ENCODE measurements at places on chromosomes 1 and 21.

DNA sequence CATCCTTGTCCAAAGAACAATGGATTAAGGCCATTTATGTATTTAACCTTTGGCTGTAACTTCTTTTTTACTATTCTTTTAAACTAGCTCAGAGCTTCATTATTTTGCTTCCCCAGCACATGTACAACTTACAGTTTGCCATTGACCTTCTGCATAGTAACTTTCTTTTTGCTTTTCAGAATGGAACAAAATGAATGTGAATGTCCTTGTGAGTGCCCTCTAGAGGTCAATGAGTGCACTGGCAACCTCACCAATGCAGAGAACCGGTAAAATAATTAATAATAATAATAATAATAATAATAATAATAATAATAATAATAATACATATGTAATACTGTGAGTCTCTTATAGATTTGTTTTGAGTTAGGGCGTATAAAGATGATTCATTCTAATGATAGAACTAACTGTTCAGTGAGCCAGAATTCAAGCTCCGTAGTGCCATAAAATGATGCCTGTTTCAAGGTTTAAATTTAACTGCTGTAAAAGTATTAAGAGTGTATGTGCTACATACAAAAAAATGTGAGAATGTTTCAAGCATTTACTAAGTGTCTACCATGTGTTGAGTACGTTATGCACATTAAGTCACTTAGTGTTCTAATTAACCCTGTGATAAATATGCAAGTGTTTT, 69.0 kb upstream of the RAVER2 start:
- DNase-seq: peak; percentile 12

DNA sequence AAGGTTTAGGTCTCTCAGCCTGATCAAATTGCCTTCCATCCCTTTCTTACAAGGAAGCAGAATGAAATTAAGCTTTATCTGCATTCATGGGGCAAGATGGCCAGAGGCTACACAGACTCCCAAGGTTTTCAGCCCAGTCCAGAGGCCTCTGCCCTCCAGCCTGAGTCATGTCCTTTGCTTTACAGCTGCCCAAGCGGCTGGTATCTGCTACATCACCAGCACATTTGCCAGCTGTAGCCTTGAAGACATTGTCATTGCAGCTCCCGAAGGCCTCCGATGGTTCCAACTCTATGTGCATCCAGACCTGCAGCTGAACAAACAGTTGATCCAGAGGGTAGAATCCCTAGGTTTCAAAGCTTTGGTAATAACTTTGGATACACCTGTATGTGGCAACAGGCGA, 16.0 kb downstream of the HAO2 start:
- DNase-seq: no peak

DNA sequence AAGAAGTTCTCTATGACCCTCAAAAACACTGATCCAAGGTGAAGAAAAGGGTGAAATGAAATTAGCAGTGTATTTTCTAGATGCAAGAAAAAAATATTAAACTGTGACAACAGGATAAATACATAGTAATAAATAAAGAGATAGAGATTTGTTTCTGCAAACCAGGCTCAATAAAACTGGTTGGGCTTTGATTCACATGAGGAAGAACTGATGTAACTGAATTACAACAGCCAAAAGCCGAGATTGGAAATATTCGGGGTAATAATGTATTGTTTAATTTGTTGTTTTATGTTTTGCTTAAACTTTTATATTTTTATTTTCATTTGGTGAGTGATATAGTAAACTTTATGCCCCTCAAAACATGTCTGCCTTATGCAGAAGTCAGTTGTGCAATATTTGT, 285.0 kb downstream of the BRINP3 start:
- no peak for DNase-seq

DNA sequence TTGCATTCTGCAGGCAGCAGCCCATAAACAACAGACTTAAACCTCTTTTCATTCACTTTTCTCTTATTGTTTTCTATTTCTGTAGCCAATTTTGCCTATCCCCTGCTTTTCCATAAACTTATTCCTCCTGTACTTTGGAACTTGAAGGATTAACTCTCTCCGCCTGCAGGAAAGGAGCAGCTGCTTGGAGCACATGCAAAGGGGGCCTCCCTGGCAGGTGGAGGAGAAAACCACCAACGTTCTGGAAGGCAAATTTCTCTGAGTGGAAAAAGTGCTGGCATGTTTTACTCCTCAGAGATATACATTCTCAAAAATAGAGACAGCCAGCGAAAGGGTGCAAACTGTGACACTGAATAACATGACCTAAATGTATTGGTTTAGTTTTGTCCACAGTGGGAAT, 33.6 kb downstream of the RGS21 start:
- DNase-seq: no peak

DNA sequence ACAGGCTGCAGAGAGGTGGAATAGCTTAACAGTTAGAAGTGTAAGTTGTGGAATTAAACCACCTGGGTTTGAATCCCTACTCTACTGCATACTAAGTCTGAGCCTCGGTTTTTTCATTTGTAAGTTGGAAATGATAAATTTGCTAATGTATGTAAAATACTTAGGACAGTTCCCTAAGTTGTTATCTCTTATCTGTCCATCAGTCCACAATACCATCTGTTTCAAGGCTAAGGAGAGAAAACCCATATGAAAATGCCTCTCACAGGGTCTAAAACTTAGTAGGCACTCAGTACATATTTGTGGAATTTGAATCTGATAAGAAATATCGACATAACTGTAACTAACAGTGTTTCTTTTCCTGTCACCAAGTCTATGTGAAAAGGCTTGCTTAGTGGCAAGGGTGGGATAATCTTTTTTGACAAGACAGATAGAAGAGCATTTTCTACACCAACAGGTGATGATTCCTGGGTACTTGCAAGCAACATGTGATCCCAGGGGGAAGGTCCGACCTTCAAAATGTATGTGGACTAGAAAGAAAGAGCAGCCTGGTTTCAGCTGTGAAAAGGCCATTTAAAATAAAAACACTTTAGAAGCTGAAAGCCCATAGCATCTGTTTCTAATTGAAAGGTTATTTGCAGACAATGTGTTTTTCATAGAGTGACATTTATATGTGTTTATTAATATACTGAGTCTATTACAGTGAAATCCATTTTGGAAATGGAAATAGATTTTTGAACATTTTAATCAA, 202.9 kb downstream of the HHAT start:
- DNase-seq: no peak

DNA sequence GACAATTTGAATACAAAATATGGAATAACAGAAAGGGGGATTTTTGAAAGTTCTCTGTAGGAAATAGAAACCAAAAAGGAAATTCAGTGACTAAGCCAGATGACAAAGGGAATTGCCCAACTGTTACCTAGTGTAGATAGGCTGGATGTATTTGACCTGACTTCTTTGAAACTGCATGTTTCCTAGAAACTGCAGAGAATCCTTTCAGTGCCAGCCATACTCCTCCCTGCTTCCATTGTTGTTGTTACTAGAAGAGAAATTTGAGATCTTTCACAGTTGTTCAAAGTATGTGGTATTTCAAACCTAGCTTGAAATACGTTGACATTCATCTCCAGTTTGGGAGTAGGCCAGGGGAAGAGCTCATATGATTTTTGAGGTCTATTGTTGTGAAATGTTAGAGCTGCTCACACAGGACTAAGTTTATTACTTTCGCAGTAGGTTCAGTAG, 1.8 kb upstream of the GBP5 start:
- DNase-seq: peak; percentile 73

GRCh38 chr1:235079443-235080296, 49.0 kb downstream of the TOMM20 start:
- no peak for DNase-seq

DNA sequence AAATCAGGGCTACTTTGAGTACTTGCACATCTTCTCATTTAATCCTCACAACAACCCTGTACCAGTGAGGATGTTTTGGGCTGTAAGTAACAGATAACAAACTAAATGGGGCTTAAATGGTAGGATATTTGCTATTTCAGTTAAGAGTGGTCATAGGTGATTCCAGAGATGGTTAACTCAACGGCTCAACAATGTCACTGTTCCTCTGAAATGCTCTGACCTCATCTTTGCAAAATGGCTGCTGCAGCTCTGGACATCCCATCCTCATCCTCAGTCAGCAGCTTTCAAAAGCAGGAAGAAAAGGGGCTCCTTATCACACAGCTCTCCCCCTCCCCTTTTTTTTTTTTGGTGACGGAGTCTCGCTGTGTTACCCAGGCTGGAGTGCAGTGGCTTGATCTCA, 1.5 kb downstream of the LDLRAD2 start:
- DNase-seq: no peak
